ENCODE measurements at places on chromosomes 11 and 22.
A peak's percentile ranks its signal among the peaks of the same experiment; 100 is the strongest.

GRCh38 chr11:134372961-134373360, 39.1 kb downstream of the B3GAT1 start:
- no peak for DNase-seq

DNA sequence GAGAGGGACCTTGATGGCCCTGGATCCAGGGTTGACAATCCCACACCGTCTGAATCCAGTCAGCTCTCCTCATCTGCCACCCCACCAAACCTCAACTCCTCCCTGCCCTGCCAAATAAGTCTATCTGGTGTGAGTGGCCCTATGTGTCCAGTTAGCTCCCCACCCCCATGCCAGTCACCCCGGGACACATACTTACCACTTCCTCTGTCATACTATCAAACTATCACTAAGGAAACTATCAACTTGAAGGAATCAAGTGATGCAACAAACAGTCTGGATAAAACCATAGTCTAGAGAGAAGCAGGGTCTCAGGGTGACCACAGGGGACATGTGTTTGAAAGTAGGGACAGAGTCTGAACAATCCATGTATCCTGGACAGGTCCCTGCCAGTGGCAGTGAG, 13.2 kb upstream of the CSF2RB start:
- no peak for DNase-seq

DNA sequence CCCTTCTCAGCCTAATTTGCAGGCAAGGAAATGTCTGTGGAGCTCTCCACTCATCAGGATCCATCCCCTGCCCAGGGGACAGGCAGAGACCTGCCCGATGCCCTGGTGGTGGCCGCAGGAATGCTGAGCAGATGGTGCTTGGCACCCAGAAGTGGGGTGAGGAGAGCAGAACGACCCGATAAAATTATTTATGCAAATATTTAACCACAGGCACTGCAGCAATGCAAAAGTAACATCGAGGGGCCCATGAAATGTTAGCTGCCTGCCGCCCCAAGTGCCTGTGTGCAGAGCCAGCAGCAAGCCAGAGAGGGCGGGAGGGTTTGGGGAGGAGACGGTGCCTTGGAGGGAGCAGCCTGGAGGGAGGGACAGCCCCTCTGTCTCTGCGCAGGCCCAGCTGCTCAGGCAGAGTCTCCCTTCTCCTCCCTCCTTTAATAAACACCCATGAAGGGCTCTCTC, 205.5 kb downstream of the CTTN start:
- DNase-seq = no peak

DNA sequence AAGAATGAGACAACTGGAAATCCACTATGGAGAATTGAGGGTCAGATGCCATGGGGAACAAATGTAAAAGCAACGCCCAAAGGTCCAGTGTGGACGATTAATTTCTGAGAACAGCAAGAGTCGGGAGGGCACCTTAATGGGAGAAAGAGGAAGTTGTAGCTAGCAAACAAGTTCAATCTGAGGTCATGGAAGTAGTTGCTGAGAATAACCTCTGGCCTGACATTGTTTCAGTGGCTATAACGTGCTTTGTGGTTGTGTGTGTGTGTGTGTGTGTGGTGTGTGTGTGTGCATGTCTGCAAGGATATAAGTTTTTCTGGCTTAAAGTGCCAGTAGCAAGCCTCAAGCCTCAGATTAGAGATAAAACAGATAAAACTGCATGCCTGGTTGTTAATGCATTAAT, 1630.1 kb upstream of the TENM4 start:
- DNase-seq = no peak

GRCh38 chr11:129090056-129090455, 102.1 kb downstream of the ARHGAP32 start:
- DNase-seq = no peak

DNA sequence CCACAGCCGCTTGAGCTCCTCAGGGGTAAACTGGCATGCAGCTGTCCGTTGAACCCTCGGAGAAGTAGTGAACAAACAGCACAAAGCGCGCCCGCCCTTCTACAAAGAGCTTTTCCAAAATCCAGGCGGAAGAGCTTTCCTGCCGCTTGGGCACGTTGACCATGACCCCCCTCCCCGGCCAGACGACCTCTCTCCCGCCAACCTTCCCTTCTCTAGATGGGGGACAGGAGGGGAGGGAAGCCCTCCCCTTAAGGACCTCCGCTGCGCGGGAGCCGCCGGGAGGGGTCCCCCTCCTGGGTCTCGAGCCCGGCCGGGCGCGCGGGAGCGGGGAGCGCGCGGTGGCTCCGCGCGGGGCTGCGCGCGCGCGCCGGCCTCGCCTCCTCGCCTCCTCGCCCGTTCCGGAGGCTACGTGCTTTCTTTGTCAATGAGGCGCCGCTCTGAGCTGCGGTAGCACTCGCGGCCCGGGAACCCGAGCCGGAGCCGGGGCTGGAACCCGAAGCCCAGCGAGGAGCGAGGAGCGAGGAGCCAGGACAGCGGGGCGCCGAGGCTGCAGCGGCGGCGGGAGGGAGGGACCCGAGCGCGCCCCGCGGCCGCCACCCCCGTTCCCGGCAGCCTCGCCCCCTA, 118.6 kb downstream of the HIPK3 start:
- peak; percentile 28 for DNase-seq

DNA sequence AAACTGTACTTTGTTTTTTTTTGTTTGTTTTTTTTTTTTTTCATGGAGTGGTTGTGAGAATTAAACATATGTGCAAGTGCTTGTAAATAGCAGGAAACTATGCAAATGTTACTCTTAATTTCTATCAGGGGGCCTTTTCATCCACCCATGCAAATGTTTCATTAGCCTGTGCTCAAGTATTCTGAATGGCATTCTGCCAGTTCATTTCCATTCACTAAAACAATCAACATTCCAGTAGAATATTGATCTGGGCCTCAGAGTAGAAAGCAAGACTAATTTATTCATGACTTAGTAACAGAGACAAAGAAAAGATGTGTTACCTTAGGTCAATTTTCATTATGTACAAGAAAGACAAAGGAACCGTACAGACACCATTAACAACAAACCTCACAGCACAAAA, 971.4 kb downstream of the DLG2 start:
- DNase-seq = no peak

DNA sequence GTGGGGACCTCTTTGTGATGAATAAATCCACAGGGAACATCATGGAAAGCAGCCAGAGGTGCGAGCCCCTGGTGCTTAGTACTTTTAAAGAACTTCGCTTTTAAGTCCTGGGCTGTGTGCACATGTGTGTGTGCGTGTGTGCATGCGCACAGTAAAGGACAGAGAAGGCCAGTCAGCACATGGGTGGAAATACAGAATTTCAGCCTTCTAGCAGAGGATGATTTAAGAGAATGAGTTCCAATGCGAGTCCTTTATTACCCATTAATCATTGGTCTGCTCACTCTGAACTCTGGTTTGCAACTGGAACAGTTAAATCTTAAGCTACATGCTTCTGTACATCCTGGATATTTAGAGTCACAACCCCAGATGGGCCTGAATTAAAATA, 18.9 kb downstream of the TEAD1 start:
- DNase-seq = no peak

- DNase-seq = peak; percentile 51
Measured at GRCh38 chr22:46815896-46816731, 53.7 kb downstream of the TBC1D22A start.

All from hepatic stellate cell (primary cell).